H4 (cell line): ENCODE measurements at places on chromosomes 7 and 10.

DNA sequence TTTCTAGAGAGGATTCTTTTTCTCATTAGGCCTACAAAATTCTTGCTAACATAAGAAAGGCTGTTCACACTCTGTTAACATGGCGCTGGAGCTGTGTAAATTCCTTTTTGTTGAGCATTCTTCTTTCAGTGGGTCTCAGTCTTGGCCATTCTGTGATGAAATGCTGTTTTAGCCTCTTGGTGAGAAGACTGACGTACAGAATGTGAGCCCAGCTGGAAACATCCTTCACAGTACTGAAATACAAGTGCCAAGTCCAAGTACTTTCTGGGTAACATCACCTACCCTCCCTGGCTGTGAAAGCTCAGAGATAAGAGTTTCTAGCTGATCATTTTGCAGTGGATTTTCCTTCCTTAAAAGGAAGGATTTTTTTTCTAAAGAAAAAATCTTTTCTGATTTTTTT, 231.8 kb downstream of the AHR start:
- no peak for DNase-seq

- DNase-seq = no peak
These were observed 174.9 kb downstream of the LRMDA start for GRCh38 chr10:75606203-75606779.

- peak; percentile 57 for DNase-seq
These were observed 147.1 kb upstream of the LYZL1 start for GRCh38 chr10:29141761-29142160.

DNA sequence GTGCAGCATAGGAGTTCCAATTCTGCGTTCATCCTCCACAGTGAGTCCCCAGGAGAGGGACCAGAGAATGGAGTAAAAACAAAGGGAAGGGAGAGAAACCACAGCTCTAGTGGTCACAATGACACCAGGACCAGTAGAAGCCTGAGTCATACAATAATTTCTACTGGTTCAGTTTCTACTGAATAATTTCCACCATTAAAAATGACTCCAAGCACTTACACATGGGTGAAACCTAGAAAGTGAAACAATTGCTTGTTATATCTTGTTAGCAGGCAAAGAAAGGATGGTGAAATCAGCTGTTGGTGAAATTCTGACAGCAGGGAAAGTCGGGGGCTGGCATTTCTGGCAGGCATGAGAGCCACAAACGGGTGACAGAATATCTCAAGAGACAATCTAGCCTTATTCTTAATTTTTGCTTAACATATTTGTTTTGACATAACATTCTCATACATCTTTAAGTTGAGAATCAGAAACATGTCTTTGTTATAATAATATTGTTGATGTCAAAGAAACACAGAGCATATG, 1065.8 kb upstream of the C7orf33 start:
- DNase-seq = peak; percentile 12

- peak; percentile 94 for DNase-seq
These were observed 201.2 kb upstream of the NFE2L3 start for GRCh38 chr7:25950488-25951413.

DNA sequence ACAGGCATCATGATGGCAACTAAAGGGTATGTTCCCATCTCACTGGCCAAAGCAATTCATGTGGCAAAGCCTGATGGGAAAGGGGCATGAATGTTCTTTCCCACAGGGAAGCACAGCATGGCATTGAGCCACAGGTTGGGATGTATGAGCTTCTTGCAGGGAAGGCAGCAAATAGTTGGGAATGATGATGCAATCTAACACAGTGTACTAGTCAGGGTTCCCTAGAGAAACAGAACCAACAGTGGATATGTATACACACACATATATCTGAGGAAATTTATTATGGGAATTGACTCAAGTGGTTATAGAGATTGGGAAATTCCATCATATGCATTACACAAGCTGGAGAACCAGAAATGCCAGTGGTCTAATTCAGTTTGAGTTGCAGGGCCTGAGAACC, 253.6 kb upstream of the NPVF start:
- peak; percentile 31 for DNase-seq

GRCh38 chr10:34524369-34525091, 290.6 kb downstream of the PARD3 start:
- no peak for DNase-seq

DNA sequence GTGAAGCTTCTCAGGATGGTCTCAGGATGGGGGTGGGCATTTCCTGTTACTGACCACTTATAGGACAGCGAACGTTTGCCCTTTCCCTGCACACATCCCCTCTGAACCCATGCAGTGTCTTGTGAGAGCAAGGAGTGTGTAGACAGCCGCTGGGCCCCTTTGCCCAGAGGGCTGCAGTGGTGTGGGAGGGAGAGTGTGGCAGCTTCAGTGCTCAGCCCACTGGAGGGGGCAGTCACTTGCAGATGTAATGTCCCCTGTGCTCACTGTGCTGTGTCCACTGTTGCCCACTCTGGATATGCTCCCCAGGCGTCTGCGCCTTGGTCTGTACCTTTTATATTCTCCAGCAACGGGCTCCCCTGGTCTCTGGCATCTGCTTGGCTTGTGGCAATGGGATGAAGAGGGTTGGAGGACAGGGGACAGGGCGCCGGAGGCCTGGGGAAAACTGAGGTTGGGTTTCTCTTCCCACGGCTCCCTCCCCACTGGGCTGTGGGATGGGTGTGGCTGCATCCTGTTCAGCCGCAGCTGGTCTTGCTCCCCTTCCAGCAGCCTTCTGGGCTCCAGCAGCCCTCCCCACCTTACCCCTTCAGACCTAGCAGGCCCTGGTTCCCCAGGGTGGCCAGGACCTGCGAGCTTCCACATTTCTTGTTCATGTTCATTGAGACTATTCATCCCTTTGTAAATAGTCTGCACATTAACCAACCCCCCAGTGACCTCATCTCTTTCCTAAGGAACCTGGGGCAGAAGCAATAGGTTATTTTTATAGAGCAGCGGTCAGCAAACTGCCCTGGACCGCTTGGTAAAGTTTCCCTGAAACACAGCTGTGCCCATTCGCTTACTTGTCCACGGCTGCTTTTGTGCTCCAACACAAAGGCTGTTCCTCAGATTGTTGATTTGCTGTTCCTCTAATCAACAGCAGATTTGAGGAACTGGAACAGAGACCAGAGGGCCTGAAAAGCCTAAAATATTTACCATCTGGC, 6.1 kb downstream of the ZNF789 start:
- DNase-seq = no peak

DNA sequence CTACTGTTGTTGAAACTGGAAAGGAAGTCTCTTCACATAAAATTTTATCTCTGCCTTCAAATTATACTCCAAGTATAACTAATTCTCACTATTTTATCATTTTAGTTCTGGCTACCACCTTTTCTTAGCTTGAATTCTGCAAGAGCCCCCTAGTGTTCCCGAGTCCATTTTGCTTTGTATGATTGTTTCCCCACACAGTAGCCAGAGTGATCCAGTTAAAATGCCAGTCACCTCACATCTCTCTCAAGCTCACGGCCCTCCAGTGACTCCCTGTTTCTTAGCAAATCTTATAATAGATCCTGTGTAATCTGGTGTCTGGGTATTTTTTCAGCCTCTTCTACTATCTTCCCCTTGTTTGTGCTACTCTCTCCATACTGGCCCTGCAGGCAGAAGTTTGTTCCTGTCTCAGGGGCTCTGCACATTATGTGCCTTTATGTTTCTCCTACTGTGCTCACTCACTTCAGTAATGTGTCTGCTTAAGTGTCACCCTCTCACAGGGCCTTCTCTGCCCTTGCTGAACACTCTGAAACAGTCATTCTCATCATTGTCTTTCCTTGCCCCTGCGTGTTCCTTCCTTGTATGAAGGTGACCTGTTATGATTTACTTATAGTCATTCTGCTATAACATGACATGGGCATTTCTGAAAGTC, 8.9 kb downstream of the WAC start:
- DNase-seq = no peak

DNA sequence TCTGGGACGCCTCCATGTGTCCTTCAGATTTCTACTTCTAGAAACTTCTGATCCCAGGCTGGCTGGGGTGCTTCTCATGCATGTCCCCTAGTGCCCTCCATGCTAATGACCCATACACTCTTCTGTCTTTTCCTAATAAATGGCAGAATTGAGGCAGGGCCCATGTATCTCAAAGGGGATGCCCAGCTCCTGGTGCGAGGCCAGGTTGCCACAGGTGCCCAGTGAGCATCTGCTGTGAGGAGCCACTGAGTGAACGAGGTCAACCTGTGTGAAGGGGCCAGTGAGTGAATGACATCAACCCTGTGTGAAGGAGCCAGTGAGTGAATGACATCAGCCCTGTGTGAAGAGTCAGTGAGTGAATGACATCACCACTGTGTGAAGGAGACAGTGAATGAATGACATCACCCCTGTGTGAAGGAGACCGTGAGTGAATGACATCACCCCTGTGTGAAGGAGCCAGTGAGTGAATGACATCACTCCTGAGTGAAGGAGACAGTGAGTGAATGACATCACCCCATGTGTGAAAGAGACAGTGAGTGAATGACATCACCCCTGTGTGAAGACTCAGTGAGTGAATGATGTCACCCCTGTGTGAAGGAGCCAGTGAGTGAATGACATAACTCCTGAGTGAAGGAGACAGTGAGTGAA, 478.9 kb downstream of the PTPRN2 start:
- DNase-seq = no peak
